Activated CD8-positive, alpha-beta memory T cell treated with anti-CD3 and anti-CD28 coated beads for 24 hours (primary cell): ENCODE measurements at places on chromosomes 2 and 18.
A peak's percentile ranks its signal among the peaks of the same experiment; 100 is the strongest.

DNA sequence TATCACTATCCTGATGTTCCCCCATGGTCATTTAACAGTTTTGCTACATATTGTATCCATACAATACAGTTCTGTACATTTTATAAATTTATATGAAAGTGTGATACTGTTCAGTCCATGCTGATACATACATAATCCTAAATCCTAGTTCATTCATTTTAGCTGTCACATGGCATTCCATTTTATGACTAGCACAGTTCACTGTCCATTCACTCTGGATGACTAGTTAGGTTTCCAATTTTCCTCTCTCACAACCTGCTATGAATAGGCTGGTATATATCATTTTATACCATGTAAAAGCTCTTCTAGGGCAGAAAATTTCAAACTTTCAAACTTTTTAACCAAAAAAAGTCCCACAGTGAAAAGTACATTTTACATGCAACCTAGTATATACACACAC, 15.2 kb downstream of the SMAD2 start:
- no peak for DNase-seq

- DNase-seq: no peak
These were observed 87.7 kb upstream of the LYPD1 start for GRCh38 chr2:132757676-132758075.

DNA sequence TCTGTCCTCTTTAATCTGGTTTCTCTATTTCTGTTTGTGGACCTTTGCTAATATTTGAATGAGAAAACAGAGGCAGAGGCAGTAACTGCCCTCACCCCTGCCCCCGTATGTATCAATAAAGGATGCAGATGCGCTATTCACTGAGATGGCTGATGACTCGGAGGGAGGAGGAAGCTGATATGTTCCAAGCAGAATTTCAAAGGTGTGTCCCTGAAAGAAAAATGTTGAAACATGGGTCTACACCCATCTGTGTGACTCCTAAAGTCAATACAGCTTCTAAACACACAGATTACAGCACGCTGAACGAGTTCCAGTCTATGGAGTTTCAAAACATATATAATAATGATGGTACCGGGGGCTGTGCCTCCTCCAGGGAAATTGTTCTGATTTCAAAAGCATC, 38.8 kb downstream of the EPHA4 start:
- DNase-seq: no peak

DNA sequence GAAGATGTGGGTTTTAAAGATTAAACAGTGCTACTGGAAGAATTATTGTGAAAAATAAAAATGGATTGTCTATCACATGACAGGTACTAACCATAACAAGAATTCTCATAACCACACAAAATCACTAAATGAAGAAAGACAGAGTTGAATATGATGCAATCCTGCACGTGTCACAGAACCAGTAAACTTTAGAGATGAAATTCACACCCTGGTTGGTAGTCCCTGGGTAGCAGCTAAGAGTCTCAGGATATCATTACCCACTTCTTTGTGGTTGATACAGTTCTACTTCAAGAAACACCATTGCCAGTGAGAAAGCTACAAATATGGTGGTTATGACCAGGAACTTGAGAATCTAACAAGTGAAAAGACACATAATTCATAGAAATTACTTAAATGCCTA, 450.2 kb downstream of the ERBB4 start:
- no peak for DNase-seq

- no peak for DNase-seq
These were observed 211.9 kb downstream of the AGPS start for GRCh38 chr2:177604271-177605065.

- peak; percentile 41 for DNase-seq
These were observed 50.0 kb downstream of the LPIN1 start for GRCh38 chr2:11796190-11797171.

DNA sequence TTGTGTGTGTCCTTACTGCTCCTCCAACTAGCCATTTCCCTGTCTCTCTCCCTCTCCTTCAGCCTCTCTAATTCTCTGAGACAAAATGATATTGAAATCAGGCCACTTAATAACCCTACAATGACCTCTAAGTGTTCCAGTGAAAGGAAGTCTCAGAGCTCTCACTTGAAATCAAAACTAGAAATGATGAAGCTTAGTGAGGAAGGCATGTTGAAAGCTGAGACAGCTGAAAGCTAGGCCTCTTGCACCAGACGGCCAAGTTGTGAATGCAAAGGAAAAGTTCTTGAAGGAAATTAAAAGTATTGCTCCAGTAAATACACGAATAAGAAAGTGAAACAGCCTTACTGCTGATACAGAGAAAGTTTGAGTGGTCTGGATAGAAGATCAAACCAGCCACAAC, 72.9 kb downstream of the PRKCE start:
- DNase-seq: no peak

DNA sequence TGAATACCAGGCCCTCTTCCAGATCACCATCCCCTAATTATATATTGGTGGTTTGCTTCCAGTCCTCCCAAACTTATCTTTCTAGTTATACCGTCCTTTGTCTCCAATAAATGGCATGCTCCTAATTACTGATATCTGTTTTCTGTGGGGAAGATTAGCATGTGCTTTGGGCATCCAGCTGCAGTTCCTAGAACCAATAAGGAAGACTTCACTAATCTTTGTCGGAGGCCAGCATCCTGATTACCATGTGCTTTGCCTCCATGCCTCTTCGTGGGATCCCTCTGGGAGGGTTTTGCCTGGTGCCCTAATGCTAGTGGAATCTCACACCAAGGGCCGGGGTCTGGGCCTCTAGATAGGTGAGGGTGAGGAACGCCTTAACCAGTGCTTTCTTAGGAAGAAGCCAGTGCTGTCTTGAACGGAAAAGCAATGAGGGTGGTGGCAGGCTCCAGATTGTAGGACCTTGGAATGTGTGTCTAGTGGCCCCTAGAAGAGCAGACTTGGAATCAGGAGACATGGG, 47.7 kb downstream of the ACKR3 start:
- DNase-seq: no peak

DNA sequence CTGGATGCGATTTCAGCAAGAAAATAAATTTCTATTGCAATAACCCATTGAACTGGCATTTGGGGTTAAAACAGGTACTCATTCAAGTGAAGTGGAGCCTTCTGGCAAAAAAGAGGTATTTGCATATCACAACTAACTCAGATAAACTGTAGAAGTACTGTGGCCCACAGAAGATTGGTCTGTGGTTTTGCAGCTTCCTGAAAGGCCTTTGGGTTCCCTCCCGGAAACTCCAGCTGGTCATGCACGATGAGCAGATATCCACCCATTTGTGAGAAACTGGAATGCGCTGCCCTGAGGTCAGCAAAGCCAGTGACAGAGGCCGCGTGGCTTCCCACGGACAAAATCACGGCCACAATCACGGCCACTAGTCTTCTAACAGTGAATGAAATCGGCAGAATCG, 106.3 kb downstream of the EPHA4 start:
- DNase-seq: no peak

DNA sequence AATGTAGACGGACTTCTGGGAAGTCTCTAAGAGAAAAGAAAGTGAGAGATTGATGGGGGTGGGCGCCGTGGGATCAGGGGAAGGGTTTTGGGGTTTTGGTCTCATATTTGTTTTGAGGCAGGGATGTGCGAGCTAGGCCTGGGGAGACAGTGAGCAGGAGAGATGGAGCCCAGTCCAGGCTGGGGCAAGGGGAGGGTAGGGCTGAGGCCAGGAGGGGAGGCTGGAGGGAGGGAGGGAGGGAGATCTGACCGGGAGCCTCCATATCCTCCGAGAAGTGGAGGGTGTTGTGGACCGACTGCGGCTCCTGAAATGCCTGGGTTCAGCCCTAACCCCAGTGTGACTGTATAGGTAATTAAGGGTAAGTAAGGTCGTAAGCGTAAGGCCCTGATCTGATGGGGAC, 72.8 kb upstream of the ODC1 start:
- DNase-seq: no peak

GRCh38 chr2:172420216-172420615, 7.2 kb upstream of the ITGA6 start:
- no peak for DNase-seq

GRCh38 chr2:12935222-12935621, 218.5 kb downstream of the TRIB2 start:
- DNase-seq: no peak

DNA sequence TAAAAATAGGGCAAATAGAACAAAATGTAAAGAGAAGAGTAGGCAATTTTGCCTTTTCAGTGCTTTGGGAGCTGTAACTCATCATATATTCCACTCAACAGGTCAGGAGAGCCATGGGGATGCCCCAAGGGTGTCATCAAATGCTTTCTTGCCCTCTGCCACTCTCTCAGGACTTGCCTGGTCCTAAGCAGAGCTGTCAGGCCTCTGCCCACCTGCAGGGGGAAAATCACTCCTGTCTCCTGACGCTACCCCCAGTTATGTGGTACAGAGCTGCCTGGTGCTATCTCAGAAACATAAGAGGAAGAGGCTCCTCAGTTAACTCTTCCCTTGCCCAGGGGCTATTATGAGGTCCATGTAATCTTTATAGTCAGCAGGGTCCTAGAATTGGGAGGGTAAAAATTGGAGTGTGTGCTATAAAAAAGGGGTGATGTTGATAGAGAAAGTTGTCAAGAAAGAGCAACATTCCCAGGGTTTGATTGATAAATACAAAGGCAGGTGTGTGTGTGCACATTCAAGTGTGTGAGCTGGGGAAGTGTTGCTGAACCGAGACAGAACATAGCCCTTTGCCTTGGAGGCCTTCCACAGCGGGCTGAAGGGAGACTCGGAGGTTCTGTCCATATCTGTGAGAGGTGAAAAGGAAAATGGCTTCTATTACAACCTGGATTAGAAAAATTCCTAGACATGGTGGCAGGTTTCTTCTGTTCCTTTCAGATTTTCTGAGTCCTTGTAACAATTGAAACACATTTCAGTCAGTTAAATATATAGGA, 25.4 kb downstream of the PTPRM start:
- no peak for DNase-seq

DNA sequence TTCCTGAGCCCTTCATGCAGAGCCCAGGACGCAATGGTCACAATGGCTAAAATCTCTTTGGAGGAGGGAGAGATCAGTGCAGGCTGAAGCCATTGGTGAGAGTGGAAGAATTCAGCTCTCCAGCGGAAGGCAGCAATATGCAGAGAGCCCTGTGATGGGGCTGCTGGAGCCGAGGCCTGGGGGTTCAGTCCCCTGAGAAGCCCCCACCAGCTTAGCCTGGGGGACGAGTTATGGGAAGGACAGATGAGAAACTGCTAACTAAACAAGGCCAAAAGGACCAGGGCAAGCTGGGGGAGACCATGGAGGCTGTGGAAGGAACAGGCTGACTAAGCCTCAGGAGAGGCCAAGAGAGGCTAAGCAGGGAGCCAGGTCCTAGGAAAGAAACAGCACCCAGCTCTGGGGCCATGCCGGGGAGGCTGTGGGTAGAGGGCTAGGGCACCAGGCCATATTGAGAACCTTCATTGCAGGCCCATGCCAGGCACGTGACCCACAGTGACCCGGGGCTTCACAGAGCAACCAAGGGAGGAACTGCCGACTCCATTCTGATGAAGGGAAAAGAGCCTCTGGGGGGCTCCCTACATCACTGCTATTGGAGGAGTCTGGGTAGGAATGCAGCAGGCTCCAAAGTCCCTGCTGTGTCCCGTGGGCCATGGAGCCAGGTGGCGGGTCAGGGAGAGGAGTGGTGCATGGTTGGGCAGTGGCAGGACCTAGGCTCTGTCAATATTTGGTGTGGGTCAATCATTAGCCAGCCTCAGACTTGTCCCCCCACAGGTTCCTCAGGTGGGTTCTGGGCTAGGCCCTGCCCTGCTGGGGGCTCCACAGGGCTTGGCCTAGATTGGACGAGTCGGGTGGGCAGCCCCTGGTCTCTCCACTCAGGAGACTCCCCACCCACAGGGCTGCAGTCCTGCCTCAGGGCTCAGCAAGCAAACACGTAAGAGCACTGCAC, 19.8 kb downstream of the PROC start:
- DNase-seq: no peak

DNA sequence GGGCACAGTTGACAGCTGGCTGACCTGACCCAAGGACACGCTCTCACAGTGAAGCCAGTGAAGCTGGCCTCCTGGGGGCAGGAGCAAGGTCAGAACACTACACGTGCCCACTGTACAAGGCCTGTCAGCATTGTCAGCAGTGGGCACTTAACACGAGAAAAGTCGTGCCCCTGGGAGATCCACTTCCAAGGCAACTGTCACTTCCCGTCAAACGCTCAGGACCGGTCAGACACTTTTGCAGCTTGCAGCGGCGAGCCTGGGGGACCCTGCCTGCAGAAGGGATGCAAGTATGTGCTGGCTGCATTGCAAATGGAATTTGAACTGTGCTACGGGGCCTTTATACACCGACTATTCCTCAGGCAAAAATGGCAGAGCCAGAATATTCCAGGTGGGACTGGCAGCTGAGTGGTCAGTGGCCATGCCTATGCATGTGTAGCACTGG, 176.2 kb downstream of the BCL2 start:
- peak; percentile 50 for DNase-seq

DNA sequence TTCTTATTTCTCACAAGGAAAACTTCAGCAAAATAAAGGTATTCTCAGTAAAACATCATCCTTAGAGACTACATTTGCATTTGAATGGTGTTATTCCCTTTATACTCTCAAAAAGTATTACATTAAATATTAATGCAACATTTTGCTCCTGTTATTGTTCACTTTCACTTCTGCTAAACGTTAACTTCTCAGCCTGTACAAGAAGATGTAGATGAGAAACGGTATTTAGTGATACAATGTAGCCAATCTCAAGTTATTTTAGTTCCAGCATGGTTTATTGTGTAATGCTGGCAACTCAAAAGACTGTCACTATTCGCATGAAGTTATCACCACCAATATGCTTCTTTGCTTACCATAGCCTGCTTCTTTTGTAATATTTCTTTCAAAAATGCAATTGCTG, 514.1 kb downstream of the CPS1 start:
- no peak for DNase-seq

DNA sequence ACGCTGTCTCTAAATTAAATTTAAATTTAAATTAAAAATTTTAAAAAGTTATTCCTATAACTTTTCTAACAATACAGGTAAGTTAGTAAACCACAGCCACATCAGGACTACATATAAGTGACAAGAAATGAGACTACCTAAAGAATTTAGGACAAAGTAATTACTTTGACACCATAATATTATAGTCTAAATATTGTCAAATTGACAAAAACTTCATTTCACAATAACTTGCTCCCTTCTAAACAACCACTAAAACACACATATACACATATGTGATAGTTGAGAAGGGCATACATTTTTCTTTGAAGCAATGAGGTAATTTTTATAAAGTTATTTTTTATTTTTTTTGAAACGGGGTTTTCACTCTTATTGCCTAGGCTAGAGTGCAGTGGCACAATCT, 31.6 kb downstream of the FAM161A start:
- DNase-seq: no peak

DNA sequence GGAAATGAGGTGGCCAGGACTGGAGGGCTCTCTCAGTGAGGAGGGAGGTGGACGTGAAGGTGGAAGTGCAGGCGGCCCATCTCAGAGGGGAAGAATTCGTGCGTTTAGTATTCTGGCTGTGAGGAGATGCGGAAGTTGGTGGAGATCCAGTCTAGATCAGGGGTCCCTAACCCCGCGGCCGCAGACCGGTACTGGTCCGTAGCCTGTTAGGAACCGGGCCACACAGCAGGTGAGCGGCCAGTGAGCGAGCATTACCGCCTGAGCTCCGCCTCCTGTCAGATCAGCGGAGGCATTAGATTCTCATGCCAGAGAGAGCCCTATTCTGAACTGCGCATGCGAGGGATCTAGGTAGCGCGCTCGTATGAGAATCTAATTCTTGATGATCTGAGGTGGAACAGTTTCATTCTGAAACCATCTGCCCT, 1.6 kb upstream of the FHOD3 start:
- no peak for DNase-seq
